ENCODE measurements at places on chromosomes 7 and 10. TPM values are rescaled to one million over a fixed set of nuclear protein-coding genes. Genes with fewer than 3 reads are reported as not detected.

The SYCE1 gene
- total RNA-seq, result 10.0 TPM

The ADRB1 gene
- 25.3 TPM for total RNA-seq

The GCK gene
- 1.2 TPM for total RNA-seq

The GJD4 gene
- total RNA-seq, result not detected

The PLXDC2 gene
- 38.3 TPM for total RNA-seq

The OR2A25 gene
- total RNA-seq, result not detected

The MPP7 gene
- total RNA-seq, result 30.3 TPM

The TBL2 gene
- 19.1 TPM for total RNA-seq

The DNAJC12 gene
- 4.1 TPM for total RNA-seq

The FEZF1 gene
- not detected for total RNA-seq

The A1CF gene
- not detected for total RNA-seq

The TAS2R5 gene
- total RNA-seq, result 1.2 TPM

Data from esophagus muscularis mucosa (tissue), 4 donors.